ENCODE measurements at places on chromosomes 16 and 17.
A peak's percentile ranks its signal among the peaks of the same experiment; 100 is the strongest.

DNA sequence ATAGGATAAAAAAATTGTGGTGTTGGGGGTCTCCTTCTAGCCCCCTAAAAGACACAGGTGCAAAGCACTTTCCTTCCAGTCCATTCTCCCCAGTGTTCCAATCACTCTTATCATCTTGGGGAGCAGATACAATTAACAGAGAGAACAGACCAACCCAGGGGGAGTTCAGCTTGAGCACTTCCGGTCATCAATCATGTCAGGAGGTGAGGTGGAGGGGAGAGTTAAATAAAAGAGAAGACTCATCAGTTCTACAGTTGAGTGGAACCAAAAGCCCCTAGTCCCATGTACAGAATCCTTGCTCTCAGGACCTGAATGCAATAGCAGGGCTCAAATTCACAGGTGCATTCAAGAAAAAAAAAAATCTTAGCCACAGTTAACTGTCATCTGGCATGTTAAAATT lies 122.3 kb downstream of the DYNLRB2 start:
- no peak for DNase-seq

DNA sequence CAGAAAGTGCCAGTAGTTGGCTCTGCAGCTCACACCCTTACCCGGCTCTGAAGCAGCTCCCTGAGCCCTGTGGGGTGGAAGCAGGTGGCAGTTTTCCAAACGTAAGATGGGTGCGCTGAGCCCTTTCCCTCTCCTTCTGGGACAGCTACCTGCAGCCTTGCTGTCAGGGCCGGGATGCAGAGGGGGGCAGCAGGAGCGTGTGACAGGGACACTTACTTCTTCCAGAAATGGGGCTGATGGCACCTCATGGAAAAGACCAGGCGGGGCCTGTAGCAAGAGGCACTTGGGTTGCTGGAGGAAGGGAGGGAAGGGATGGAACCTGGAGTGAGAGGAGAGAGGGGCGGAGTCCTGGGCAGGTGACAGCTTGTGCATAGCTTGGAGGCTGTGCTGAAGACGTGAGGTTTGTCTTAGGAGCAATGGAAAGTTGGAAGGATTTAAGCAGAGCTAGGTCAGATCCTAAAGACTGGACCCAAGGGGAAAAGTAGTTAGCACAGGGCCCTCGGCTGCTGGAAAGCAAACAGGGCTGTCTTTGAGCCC lies 216.8 kb upstream of the RPL38 start:
- no peak for DNase-seq

GRCh38 chr17:65037157-65037556 lies 19.4 kb downstream of the GNA13 start:
- no peak for DNase-seq

DNA sequence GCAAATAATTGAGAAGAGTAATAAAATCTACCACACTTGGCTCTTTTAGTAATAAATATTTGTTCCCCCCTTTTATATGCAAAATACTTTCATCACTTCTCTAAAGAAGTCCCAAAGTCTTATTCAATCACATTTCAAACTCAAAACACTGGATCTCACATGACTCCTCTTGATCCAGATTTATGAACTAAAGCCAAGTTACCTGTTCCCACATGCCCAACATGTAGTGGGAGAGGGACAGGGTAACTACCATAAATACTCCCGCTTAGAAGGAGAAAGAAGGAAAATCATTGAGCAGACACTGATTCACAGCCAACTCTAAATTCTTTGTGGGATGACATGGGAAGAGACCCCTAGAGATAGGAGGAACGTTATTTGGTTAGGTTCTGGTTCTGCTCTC lies 64.9 kb upstream of the PMFBP1 start:
- DNase-seq, result no peak

DNA sequence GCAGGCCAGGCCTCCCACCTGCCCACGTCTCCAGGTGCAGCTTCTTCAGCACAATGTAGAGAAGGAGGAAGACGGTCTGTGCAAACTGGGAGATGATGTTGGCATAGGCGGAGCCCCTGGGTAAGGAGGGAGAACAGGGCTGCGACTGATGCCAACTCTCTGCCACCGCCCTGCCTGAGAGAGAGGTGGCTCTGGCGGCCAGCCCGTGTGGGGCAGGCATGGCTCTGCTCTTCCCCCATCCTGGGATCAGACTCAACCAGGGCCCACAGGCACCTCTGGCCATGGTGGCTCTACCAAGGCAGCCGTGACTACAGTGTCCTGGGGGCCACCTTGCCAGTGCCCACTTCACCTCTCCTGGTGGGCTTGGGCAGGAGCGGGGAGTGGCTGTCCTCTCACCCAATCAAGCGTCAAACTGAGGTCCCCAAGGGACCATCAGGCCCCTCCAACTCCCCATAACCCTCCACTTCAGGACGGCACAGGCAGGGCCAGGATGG lies 8.6 kb downstream of the SLC47A2 start:
- DNase-seq, result no peak

GRCh38 chr16:57041182-57042156 lies 50.9 kb upstream of the CPNE2 start:
- DNase-seq, result peak; percentile 72

All from stimulated activated CD8-positive, alpha-beta memory T cell treated with anti-CD3 and anti-CD28 coated beads, Interleukin-12 subunit alpha, Interleukin-12 subunit beta, amount 100 ng/mL, for 4 hours (primary cell).